ENCODE measurements at places on chromosomes 7 and 10.

DNA sequence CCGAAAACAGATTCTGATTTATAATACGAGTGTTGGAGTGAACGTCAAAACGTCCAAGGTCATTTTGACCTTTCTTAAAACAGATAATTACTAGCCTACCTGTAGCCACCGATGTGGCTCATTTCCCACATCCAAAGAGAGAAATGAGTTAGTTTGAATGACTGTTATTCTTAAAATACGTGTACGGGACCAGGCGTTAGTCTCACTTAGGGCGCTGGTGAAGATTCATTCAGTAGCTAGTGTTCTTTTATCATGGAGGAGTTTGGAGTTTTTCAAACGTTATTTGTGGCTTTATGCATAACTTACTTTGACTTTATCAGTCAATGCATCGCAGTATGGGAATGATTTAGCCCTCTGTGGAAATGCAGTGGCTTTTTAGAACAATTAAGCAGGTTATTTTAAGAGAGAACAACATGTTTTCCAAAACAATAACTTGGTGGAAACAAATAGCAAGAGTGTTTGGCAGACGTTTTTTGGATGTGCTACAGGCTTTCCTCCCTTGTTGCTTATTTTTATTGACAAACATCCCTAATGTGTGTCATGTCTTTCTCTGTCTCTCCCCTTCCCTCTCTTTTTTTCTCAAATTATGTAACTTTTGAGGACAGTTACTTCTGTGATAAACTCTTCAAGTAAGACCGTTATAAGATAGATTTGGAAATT is 1.6 kb downstream of the BICC1 start:
- DNase-seq, result no peak

- no peak for DNase-seq
Measured at GRCh38 chr10:69831231-69831855, 29.6 kb downstream of the COL13A1 start.

DNA sequence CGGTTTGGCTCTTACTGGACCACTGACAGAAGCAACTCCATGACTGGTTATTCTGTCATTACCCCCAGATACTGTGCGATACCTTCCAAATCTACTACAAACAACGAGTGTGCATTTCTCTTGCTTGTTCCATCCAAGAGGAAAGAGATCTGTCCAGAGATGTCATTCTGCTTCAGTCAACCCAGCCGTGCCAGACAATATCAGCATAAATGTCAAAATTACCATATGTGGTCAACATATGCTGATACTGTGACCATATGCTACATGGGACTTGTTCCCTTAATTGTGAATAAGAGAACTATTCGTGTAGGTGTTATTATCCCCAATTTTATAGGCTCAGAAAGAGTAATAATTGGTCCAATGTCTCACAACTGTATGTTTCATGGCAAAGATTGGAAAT is 143.2 kb upstream of the PRSS1 start:
- no peak for DNase-seq

- no peak for DNase-seq
Measured at GRCh38 chr7:105261689-105262088, 127.0 kb downstream of the SRPK2 start.

- DNase-seq, result no peak
Measured at GRCh38 chr10:123878666-123879303, 12.8 kb downstream of the CPXM2 start.

DNA sequence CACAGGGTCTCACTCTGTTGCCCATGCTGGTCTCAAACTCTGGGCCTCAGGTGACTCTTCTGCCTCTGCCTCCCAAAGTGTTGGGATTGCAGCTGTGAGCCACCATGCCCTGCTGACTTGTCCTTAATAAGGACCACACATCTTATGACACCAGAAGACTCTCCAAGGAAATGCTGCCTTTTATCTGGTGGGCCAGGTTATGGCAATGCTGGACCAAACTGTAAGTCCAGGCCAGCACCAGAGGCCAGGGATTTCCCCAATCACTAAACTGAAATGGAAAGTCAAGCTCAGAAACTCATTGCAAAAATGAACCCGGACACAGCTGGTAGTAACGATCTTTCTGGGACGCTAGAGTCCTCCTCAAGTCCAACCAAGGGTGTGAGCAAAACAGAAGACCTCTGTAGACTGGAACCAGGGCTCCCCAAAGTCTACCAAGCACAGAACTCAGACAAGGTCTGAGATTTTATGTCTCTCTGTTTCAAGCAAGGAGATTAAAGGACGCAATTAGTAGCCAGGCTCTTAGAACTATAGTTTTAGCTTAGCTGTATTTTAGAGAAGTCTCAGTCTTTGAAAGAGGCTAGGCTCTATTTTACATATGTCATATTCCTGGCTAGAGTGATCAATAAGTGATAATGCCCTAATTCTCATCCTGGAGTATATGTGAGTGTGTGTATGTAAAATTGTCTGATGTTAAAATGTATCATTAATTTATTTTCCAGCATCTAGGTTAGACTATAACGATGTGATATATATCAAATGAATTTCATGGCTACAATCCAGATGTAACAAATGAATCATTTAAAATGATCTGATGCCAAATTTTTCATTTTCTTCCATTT is 74.0 kb upstream of the ITGB1 start:
- no peak for DNase-seq

GRCh38 chr7:47473499-47474210 is 108.3 kb downstream of the TNS3 start:
- DNase-seq, result no peak

- no peak for DNase-seq
Measured at GRCh38 chr10:11325817-11326216, 285.6 kb downstream of the USP6NL start.

GRCh38 chr10:6321880-6322279 is 119.1 kb downstream of the PFKFB3 start:
- no peak for DNase-seq

GRCh38 chr10:62433181-62433692 is 59.1 kb downstream of the ZNF365 start:
- DNase-seq, result peak; percentile 50

GRCh38 chr7:50738932-50739331 is 43.8 kb downstream of the GRB10 start:
- DNase-seq, result no peak

DNA sequence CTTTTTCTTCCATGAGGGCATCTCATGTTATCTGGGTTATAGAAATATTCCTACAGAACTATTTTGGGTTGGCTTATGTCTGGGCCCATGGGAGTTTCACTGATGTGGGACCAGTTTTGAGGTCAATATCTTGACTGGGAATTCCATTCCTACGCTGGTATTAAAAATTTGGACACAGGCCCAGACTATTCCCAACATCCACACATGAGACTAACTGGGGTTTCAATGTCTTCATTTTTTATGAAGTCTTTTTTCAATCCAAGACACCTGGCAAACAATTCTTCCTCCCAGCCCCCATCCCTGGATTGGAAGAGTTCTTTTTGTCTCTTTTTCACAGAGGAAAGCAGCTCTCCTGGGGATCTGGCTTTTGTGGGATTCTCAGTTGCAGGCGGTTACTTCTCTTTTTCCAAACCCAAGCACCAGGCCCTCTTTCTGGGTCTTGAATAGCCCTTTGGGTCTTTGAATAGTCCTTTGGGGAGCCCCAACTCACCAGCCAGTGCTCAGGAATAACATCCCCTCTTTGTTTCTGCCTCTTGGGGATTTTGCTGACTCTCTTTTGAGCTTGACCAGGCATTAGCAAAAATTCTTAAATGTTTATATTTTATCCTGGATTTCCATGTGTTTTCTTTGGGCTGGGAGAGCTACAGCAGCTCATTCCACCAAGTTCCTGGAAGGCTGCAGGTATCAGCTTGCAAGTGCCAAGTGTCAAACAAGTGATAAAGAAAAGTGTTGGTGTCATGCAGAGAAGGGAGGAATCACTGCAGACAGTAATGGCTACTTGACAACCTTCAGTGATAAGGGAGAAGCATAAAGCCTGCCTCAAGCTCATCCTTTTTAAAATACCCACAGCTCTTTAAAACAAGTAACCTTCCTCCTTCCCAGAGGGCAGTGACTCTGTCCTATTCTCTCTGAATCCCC is 234.3 kb downstream of the ADAM12 start:
- no peak for DNase-seq

DNA sequence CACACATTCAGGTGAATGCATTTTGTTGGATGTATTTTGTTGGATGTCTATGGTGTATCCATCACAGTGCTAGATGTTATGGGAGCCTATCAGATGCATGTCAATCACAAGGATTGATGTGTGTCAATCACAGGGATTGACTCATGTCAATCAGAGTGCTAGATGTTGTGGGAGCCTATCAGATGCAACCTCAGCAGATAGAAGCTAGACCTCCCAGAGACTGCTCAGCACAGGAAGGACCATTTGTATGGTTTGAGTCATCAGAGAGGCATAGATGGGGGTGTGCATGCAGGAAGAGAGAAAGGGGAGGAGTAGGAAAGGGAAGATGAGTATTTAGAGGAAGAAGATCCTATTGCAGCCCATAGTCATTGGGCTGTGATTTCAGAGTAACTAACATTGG is 48.3 kb upstream of the PITRM1 start:
- no peak for DNase-seq

DNA sequence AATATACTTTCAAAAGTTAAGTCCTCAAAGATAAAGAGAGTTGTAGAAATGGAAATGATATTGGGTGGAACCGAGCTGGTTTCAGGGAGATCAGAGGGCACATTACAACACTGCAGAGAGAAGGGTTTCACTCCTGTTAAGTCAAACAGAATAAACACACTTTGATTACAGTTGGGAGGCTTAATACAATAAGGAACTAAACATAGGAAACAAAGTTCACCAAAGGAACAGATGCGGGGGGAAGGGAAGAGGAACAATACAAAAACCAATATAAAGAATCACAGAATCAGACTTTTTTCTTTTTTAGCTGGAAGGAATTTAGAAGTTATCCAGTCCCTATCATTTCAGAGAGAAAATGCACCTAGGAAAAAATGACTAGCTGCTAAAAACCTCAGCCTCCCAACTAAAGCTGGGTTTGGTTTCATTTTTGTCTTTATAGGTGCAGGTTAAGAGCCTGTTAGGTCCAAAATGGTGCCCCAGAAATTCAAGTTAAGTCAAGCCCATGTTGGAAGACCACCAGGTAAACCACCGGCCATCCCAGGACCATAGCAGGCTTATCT is 81.9 kb downstream of the DNMBP start:
- DNase-seq, result no peak

DNA sequence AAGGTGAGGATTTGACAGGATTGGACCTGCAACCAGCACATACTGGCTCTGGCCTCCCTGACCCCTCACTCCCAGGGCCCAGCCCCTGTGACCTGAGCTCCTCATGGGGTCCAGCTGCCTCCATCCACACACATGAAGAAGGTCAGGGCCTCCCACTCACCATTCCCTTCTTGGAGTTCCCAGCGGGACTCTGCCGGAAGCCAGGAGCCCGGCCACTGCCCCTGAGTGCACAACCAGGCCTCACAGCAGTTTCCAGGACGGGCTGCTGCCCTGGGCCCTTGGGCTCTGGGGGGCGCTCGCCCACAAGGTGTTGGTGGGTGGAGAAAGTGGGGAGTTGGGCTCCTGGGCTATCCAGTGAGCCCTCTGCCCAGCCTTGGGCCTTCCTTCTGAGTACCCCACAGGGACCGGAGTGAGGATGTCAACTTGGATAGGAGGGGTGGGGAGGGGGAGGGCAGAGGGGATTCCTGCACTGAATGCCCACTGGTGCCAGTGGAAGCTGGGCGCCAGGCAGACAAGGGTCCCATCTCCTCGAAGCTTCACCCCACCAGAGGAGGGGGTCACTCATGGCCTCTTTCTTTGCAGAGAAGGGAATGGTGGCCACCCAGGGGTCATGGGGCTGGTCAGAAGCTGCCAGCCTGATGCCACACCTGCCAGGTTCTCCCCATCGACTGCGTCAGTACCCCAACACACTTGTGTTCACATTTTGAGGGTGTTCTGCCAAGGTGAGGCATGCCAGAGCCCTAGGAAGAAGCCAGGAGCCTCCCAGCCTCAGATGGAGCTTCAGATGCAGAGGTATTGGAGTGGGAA is 115.3 kb downstream of the PTPN20 start:
- no peak for DNase-seq

DNA sequence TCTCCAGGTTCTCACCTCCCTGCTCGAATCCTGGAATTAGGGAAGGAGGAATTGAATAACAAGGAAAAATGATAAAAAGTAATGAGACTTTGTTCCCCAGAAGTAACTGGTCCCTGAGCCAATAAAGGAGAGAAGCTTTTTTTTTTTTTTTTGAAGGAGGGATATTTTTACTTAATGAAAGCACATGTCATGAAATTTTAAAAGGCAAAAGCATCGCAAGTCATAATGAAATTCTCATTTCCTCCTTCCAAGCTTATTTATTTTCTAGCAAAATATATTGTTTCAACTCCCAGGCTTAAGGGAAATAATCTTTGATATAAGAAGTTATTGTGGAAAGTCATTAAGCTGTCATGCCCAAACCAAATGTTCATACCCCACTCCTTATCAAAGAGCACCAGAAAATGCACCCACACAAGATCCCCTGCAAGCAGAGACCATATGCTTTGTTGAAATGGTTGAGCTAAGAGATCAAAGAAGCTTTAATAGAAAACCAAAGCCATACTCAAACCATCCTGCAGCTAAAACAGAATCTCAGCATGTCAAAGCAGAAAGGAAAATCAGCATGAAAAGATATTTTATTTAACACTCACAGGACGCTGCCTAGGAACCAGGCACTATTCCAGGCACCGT is 16.7 kb upstream of the ABCC2 start:
- DNase-seq, result no peak

DNA sequence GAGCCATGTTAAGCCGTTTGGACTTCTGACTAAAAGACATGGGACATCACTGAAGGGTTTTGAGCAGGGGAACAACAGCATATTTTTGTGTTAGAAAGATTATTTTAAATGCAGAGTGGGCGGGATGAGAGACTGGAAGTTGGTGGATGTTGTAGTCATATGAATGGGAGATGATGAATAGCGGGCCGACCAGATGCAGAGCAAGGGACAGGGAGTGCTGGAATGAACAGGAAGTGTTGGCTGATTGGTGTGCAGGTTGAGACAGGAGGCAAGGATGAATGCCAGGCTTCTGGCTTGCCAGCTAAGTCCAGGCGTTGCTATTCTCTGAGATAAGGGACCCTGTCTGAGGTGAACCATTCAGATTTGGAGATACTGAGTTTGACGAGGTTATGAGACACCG is 38.0 kb downstream of the GAD2 start:
- DNase-seq, result no peak

DNA sequence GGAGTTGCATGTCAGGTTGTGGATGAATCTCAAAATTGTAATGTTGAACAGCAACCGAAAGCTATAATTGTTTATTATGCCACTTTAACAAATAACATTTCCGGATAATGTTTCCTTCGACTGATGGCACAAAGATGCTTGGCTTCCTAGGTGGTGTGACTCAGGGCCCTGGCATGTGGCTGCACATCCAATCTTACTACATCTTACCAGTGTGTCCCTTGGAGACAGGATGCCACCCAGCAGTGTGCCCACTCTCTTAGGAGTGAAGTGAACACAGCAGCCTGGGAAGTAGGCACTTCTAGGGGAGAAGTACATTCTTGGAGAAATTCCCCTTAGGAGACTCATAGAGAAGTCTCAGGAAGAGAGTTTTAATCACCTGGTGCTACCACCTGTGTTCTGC is 33.0 kb upstream of the GPR26 start:
- DNase-seq, result no peak

- DNase-seq, result no peak
Measured at GRCh38 chr7:151814400-151815009, 62.4 kb downstream of the PRKAG2 start.

Measured in stimulated activated CD4-positive, alpha-beta T cell treated with anti-CD3 and anti-CD28 coated beads, Interleukin-12 subunit alpha, Interleukin-12 subunit beta, amount 100 ng/mL, for 48 hours (primary cell).